ENCODE measurements at places on chromosomes 13 and 19. TPM values are rescaled to one million over a fixed set of nuclear protein-coding genes. Genes with fewer than 3 reads are reported as not detected.

SMIM44 gene
- not detected for total RNA-seq

MPV17L2 gene
- total RNA-seq: 13.2 TPM

ENOX1 gene
- 2.1 TPM for total RNA-seq

CFAP97D2 gene
- not detected for total RNA-seq

CCDC122 gene
- total RNA-seq: 6.0 TPM

LGALS4 gene
- not detected for total RNA-seq

GSX1 gene
- not detected for total RNA-seq

GIPC3 gene
- under 0.01 TPM for total RNA-seq

SPPL2B gene
- total RNA-seq: 57.3 TPM

PCDH20 gene
- not detected for total RNA-seq

SOX1 gene
- not detected for total RNA-seq

Measured in smooth muscle cell of the umbilical artery (primary cell).